Activated T-helper 9 cell treated with anti-CD3 and anti-CD28 coated beads, Interleukin-2, amount 50 U/mL, for 16 hours (primary cell): ENCODE measurements at places on chromosomes 16 and 17.

DNA sequence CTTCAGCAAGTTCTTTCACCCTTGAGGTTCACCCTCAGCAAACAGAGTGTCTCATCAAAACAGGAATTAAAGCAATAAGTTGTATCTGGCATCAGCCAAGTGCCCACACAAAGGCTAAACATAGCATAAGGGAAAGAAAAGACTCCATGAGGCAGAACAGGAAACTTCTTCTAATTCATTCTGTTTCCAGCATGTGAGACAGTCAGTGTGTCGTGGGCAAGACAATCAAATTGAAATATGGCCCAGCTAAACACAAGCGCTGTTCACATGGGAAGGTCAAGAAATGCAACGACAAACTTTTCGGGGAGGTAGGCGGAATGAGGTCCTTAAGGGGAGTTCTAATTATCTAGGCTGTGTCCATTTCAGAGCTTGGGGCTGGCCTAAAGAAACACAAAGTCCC lies 393.4 kb downstream of the HAPSTR1 start:
- no peak for DNase-seq

- DNase-seq = no peak
These were observed 11.8 kb upstream of the ITGAE start for GRCh38 chr17:3812771-3813170.

DNA sequence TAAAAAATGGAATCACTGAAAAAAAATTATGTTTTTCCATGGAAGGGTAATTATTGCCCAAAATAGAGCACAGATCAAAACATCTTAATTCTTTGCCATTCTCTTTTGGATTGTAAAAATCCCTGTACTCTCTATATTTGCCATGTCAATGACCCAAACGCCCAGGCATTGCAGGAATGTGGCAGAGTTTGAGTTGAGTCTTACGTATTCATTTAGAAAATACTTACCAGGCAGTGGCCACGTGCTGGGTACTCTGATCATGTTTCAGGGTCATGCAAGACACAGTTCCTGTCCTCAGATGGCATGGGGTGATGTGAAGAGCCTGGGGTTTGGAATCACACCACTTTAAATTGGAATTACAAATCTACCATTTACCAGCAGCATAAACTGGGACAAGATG lies 267.7 kb downstream of the ABCC12 start:
- DNase-seq = no peak

DNA sequence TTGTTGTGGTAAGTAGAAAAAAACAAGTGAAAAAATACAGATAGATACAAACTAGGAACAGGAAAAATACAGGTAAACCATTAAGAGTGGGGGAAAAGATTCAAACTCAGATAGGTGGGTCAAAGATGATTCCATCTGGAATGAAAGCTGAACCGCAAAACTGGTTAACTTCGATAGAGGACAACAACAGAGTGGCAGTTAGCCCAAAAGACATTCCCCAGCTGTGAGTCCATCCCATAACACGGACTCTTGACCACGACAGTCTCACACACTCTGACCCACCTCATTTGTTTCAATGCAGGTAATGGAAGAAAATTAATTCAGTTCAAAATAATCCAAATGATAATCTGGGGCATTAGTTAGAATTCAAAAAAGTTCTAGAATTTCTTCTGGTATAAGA lies 13.5 kb downstream of the ELAC2 start:
- DNase-seq = no peak

DNA sequence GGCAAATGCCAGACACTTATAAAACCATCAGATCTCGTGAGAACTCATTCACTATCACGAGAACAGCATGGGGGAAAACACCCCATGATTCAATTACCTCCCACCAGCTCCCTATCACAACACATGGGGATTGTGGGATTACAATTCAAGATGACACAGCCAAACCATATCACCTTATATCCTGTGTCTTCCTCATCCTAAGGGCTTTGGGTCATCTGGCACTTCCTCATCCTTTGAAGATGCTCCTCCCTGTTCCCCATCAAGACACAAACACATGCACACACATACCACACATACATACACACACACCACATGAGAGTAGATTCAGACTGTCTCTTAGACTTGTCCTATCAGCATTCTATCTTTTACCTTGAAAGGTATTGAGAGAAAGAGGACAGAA lies 2.8 kb upstream of the PMFBP1 start:
- no peak for DNase-seq

DNA sequence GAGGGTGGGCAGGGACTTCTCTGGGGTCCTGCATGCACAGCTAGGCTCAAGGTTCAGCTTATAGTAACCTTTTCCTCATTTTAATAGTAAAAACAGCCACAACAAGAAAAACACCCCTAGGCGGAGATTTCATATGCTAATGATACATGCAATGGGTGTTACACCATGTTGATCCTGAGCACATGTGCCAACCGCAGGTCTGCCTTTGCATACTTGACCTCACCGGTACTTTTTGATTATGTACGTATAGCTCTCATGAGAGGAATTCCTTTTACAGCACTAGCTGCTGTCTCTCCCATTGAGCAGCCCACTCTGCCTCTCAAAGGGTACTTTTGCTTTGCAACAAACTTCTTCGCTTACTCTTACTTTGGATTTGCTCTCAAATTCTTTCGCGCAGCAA lies 1.9 kb downstream of the KRTAP4-8 start:
- no peak for DNase-seq

GRCh38 chr16:31819948-31820347 lies 53.7 kb upstream of the ZNF267 start:
- no peak for DNase-seq

DNA sequence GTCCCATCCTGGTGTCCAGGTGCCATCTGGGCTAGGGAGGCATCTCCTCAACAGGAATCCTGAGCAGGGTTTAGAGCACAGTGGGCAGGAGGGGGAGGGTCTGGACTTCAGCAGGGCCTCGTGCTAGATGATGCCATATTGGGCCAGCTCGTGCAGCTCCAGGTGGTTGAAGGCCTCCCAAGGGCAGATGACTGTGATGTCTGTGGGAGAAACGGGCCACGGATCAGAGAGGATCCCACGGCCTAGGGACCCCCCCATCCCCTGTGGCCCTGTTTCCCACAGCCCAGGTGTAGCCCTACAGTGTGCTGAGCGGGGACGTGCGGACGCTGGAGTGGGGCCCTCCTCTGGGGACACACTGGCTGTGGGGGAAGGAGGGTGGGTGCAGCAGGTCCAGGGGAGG lies 5.4 kb downstream of the PDE6G start:
- DNase-seq = no peak

GRCh38 chr16:50944436-50944835 lies 202.6 kb downstream of the CYLD start:
- DNase-seq = no peak

- DNase-seq = no peak
These were observed 25.6 kb downstream of the IGSF6 start for GRCh38 chr16:21626659-21627277.

DNA sequence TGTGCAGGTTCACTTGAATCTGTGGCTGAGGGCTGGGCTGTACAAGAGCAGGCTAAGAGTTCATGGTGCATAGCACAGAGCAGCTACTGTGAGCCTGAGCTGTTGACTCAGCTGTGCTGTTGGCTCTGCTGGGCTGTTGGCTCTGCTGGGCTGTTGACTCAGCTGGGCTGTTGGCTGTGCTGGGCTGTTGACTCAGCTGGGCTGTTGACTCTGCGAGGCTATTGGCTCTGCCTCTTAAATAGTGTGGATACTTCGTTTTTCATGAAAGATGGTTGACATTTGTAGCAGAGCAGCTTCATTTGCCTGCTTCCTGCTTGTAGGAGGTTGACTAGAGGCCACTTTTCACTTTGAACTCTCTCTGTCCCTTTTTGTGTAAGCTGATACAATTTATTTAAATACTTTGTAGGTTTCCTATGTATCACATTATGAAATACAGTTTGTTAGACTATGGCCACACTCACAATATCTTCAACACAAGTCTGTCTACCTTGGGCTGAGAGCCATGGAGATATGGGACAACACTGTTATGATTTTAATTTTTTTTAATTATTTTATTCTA lies 40.3 kb upstream of the CCNF start:
- DNase-seq = no peak

GRCh38 chr16:20249211-20249610 lies 78.1 kb downstream of the GP2 start:
- DNase-seq = no peak

DNA sequence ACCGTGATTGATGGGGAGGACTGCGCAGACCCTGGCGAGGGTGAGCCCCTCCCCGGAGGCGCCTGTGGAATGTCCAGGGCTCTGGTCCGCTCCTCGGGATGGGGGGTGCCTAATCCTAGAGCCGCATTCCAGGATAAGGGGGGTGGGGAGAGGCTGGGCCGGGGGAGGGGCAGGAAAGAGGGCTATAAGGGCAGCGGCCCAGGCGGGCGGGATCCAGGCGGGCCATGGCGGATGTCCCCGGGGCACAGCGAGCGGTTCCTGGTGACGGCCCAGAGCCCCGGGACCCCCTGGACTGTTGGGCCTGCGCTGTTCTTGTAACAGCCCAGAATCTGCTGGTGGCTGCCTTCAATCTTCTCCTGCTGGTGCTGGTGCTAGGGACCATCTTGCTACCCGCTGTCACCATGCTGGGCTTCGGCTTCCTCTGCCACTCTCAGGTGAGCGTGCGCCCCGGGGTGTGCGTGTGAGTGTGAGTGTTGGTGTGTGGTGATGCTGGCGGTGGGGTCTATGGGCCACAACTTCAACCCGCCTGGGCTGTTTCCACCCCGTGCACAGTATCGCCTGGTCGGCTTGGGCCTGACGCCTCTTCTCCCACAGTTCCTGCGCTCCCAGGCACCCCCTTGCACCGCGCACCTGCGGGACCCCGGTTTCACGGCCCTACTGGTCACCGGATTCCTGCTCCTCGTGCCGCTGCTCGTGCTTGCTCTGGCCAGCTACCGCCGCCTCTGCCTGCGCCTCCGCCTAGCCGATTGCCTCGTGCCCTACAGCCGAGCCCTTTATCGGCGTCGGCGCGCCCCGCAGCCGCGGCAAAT lies at the start of gene TMEM88:
TSS of gene TMEM88 (plus strand) at position 216 of the 809 bp plus-strand sequence. CDS start at position 225, 9 bp downstream.
- DNase-seq = no peak

DNA sequence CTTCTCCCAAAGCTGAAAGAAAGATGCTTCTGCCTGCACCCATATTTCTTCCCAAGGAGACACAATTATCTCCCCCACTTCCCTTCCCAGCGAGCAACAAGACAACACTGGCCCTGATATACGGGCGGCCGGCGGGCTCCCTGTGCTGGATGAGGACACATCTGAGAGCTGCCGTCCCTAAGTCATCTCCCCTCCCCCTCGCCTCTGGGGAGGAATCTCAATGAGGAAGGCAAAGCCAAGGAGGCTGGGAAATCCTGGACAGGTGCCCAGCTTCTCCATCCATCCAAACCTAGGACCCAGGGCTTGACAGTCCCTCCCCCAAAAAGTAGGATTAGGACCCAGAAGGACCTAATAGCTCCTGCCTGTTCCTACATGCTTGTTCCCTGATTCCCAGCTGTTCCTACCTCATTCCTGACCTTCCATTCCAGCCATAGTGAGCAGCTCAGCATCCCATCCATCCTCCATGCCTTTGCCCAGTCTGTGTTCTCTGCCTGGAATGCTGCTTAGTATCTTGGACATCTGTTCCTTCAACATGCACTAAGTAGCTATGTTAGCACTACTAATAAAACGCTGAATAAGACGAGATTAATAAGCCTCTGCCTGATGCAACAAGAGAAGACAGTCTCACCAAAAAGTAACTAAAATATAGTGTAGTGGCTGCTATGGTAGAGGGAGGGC lies 167.9 kb downstream of the CCT6B start:
- DNase-seq = no peak

GRCh38 chr16:88830258-88830657 lies 18.5 kb upstream of the APRT start:
- no peak for DNase-seq

GRCh38 chr17:64354824-64355535 lies 35.7 kb downstream of the PECAM1 start:
- DNase-seq = no peak

GRCh38 chr17:32235588-32235987 lies 30.0 kb upstream of the RHBDL3 start:
- DNase-seq = no peak

- no peak for DNase-seq
These were observed 27.0 kb downstream of the CDIP1 start for GRCh38 chr16:4511441-4512082.

DNA sequence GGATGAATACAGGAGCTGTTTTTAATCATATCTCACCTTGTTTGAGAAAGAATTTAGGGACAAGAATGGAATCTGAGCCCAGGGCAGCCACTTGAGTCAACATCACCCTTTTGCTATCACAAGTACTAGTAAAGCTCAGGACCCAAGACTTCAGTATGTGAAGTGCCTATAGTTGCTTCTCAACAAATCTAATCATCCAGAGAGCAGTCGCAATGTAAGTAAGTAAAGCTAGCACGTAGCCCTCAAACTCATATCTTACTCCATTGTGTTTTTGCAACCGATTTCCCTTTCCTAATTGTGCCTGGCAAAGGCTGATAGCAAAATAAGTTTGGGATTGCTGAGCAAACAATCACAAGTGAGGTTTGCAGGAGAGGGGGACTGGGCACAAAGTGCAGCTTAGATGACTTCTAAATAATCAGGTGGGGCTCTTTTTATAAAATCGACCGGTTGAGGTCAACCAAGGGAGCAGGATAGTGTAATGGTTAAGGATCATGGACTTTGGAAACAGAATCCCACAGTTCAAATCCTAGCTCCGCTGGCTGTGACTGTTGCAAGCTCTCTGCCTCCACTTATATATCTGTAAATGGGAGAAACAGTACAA lies 13.0 kb downstream of the TOB1 start:
- no peak for DNase-seq

- no peak for DNase-seq
These were observed 261.2 kb downstream of the CBLN1 start for GRCh38 chr16:49020436-49020835.

DNA sequence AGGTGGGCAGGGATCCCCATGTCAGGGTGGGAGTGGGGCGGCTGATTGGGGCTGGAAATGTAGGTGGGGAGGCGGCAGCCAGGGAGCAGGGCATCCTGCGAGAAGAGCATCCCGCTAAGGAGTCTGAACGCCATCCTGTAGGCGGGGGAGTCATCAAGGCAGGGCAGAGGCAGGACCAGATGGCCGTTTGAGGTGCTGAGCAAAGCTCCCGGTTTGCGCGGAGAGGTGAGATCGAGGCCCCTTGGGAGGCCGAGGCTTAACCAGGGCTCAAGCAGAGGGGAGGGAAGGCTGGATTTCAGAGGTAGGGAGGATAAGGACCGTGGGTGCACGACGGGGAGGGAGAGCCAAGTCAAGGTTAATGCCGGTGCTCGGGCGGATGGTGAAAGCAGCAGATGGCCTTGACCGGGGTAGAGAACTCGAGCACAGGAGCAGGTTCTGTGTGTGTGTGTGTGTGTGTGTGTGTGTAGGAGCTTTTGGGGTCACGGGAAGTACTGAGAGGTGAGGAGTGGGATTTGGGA lies 472 bp upstream of the NME2 start:
- no peak for DNase-seq
